Fibroblast of skin of right quadriceps (primary cell): ENCODE measurements at places on chromosomes 2 and 18.

- DNase-seq, result no peak
Measured at GRCh38 chr2:152588998-152589397, 128.3 kb downstream of the PRPF40A start.

- DNase-seq, result no peak
Measured at GRCh38 chr2:227179988-227180685, 15.7 kb downstream of the COL4A3 start.

GRCh38 chr2:67258831-67259230, 138.3 kb upstream of the ETAA1 start:
- DNase-seq, result peak; percentile 7

GRCh38 chr2:200538139-200538538, 12.1 kb downstream of the SGO2 start:
- DNase-seq, result no peak

- DNase-seq, result no peak
Measured at GRCh38 chr2:28640260-28640907, 111.2 kb upstream of the PPP1CB start.

GRCh38 chr2:240946654-240947053, 40.5 kb downstream of the CROCC2 start:
- DNase-seq, result no peak

GRCh38 chr18:79555885-79556284, 123.7 kb upstream of the CTDP1 start:
- no peak for DNase-seq

GRCh38 chr2:234979204-234980167, 27.7 kb downstream of the SH3BP4 start:
- DNase-seq, result no peak

DNA sequence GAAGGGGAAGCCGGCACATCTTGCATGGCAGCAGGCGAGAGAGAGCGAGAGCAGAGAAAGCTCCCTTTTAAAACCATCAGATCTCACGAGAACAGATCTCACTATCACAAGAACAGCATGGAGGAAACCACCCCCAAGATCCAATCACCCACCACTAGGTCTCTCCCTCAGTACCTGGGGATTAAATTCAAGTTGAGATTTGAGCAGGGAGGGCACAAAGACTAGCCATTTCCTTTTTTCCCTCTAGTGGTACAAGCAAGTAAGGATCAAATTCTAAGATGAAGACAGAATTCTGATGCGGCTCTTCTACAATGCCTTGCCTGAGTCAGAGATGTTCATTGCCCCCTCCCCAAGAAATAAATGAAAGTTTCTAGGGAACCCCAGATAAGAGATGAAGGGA, 45.6 kb upstream of the ANKRD44 start:
- DNase-seq, result no peak

GRCh38 chr2:200319548-200320337, 13.2 kb downstream of the SPATS2L start:
- peak; percentile 76 for DNase-seq

DNA sequence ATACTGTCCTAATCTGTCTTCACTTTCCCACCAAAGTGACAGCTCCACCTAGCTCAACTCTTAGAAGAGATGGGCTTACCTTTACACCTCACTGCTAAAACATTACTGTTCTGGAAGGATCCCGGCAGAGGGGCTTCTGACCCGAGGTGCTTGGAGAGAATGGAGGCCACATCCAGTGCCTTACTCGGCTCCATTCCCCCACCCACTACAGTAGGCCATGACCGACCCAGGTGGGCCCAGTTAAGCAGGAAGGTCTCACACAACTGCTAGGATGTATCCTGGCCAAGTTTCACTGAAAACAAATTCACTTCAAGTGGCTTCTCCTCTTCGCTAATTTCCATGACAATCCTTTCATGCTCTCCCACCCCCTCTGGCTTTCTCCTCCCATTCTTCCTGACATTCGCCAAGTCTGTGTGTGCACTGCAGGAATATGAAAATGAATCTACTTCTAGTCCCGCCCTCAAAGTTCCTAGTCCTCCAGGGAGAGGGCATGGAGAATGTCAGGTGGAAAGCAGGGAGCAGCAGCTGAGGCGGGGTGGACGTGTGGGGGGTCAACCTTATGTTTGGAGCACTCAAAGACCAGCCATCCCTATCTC, 11.8 kb downstream of the WIPF1 start:
- DNase-seq, result no peak

DNA sequence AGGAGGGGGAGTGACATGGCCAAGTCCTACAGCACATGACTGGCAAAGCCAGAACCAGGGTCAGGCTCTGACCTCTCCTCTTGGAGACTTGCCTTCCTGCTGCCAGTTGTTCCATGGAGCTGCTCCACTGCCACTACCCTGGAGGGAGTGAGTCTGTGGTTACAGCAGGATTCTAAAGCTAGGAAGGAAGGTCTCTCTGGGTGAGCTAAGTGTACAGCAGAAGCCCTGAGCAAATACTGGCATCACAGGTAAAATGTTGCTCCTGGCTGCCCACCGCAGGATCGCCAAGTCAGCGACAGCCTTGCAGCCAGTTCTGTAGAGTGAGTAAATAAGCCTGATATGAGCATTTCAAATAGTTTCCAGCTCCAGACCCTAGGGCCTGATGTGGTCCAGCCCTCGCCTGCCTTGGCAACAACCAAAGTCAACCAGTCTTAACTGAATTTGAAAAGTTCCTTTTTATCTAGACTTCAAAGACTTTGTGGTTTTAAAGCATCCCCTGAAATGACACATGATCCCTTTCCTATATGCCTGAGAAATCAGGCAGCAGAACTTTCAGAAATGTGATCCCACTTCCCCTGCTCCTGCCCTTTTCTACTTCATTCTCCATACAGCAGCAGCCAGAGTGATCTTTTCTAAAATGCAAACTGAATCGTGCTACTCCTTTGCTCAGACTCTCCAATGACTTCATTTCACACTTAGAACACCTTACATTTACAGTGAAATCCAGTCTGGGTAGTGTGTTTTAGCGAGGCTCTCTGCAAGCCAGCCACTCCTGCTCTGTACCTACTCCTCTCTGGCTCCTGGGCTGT, 114.3 kb downstream of the MGAT5 start:
- DNase-seq, result peak; percentile 31

- DNase-seq, result peak; percentile 71
Measured at GRCh38 chr2:246489-247144, 17.2 kb downstream of the SH3YL1 start.

- DNase-seq, result no peak
Measured at GRCh38 chr2:24038786-24039499, 8.2 kb downstream of the WDCP start.

DNA sequence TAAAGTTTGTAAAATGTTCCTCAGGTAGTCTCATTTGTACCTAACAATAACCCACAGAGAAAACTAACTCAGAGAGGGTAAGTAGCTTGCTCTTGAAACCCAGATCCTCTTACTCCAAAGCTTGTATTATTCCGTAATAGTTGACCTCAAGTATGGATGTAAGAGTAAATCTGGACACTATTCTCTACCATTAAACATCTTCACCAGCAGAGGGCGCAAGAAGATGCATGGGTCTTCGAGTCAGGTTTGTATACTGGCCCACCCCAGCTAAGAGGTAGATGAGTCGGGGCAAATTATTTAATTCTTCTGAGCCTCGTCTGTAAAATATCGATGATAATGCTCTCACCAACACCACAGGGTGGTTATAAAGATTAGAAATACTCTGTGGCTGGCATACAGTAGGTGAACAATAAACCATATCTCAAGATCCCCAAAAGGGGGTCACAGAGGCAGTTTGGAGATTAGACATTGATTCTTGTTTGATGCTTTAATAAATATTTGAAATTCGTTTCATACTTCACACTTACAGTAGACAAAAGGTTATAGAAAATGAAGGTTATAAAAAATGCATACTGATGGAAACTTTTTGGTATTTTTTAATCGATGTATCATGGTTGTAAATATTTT, 3.5 kb upstream of the CABLES1 start:
- peak; percentile 81 for DNase-seq

DNA sequence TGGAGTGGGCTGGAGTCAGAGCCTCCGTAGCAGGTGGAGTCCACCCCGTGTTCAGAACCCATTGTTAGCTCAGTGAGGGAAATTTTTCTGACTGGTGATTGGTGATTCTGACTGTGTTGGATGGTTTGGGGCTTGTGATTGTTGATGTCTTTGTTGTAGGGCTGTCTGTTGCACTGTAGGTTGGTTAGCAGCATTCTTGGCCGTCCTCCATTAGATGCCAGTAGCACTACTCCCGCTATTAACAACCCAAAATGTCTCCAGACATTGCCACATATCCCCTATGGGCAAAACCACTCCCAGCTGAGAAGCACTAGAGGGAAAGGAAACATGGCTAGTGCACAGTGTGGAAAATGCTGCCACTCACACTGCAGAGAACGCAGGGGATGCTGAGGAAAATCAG, 51.7 kb downstream of the ARMC9 start:
- DNase-seq, result peak; percentile 13

- DNase-seq, result no peak
Measured at GRCh38 chr2:233445152-233445830, 91.0 kb downstream of the DGKD start.

DNA sequence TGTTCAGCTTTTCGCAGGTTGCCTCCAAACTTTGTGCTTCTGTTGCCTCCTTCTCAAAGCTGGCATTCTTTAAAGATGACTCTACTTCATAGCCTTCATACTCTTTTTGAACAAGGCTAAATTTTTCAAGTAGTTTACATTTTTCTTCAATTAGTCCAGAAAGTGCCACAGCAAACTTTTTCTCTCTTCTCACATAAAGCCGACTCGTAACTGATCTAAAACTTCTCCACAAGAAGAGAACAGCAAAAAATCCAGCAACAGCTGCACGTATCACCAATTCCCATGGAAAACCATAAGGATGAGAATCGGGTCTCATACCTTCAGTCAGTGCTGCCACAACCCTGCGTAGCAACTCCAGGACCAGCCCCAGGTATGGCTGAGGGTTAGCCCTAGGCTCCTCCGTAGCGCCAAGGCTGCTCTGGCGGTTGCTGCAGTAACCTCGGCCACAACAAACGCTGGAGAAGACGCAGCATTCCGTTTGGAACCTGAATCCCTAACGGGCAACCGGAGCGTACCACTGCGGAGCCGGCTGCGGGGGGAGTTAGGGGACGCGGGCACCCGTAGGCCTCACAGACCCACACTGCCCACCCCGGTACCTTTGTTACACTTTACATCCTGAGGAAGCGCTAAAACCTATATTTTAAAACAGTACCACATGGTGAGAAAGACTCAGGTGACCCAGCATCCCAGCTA, at the start of gene CTAGE1:
TSS of gene CTAGE1 (minus strand) at position 420 of the 693 bp plus-strand sequence. CDS start at position 316, 104 bp downstream.
- DNase-seq, result peak; percentile 40

- DNase-seq, result no peak
Measured at GRCh38 chr2:225065882-225066281, 23.6 kb upstream of the DOCK10 start.

GRCh38 chr2:104873689-104874054, 19.8 kb downstream of the POU3F3 start:
- DNase-seq, result no peak

- no peak for DNase-seq
Measured at GRCh38 chr2:213149294-213149875, 2.0 kb downstream of the IKZF2 start.

- no peak for DNase-seq
Measured at GRCh38 chr2:113406114-113406513, 31.4 kb upstream of the ZNG1B start.

GRCh38 chr2:85744741-85745601, 8.8 kb upstream of the ATOH8 start:
- DNase-seq, result peak; percentile 98

- DNase-seq, result no peak
Measured at GRCh38 chr18:9403795-9404564, 69.4 kb downstream of the TWSG1 start.

DNA sequence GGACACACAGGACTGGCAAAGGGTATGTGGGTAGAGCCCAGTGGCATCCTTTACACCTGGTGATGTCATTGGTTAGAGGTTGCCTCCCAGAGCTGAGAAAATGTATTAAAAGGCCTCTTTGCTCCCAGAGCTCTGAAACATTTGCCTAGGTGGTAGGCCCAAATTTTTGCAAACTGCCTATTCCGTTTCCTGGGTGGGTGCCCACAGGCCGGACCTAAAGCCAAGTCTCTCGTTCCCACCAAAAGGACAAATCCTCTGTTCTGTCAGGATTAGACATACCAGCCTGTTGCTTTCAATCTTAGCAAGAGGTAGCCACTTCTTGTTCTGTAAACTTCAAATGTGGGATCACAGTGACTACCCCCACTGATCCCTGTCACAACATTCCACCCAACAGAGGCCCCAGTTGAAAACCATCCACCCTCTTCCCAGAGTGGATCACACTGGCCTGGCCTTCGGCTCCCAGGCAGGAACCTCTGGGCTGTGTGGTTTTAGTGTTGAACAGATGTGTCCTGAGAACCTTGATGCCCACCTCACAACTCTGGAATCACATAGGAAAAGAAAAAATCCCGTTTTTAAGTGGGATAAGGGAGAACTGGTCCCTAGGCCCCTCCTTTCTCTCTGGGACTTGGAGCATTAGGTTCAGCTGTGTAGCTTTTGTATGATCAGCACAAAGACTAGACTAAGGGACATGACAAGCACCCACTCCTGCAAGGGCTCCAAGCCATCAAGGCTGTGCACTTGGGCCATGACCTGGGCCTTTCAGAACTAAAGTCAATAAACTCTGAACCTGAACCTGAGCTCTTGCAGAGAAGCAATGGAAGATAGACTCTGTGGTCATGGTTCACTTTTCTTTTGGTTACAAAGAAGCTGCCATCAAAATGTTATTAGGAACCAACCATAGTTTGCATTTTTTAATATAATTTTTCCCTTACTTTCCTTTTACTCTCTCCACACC, 211.3 kb downstream of the CYP26B1 start:
- no peak for DNase-seq
